CD4-positive, alpha-beta T cell treated with Interleukin-15 for 4 hours (primary cell): ENCODE measurements at places on chromosomes 12 and 14.

GRCh38 chr12:18294889-18295288, 33.6 kb downstream of the PIK3C2G start:
- DNase-seq: no peak

- no peak for DNase-seq
Measured at GRCh38 chr14:85534458-85535293, 4.7 kb downstream of the FLRT2 start.

GRCh38 chr12:130849561-130850417, 10.7 kb upstream of the STX2 start:
- no peak for DNase-seq

GRCh38 chr12:7161811-7162210, 27.7 kb upstream of the PEX5 start:
- DNase-seq: no peak

GRCh38 chr12:52316701-52317100, 4.5 kb downstream of the KRT83 start:
- DNase-seq: no peak

DNA sequence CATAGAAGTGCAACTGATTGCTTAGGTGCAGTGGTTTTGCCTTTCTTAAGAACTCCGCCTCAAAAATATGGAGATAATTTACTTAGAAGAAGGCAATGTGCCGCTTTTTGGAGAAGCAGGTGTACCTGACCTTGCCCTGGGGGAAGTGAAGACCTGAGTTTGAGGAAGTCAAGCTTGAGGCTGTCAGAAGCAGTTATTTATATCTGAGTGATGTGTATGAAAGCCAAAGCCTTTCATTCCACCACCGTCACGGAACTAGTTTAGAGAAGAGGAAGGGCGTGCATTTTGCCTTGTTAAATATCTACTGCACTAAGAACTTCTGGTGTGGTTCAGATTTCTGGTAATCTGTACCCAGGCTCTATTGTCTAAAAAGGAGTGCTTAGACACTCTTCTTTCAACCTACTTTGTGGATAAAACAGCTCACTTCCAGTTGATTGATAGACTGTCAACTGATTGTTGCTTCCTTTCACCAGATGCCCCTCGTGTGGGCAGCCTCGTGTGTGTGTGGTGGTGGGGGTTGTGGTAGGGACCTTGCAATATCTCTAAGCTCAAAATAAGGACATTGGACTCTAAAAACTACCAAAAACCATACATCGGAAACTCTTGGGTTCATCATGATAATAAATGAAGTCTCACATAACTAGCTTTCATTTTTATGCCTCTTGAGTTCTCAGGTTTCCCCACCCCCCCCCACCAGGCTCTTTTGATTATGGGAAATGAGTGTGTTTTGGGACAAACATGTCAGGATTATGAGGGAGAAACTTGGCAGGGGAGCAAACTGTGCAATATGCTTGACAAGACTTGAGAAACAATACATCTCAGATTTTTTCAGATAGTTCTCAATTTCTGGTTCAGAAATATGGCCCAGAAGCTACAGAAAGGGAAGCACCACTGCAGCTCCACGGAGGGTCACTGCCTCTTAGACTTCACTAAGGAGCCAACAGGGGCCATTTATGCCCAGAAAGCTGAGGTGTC, 78.6 kb downstream of the ARF6 start:
- DNase-seq: peak; percentile 80

DNA sequence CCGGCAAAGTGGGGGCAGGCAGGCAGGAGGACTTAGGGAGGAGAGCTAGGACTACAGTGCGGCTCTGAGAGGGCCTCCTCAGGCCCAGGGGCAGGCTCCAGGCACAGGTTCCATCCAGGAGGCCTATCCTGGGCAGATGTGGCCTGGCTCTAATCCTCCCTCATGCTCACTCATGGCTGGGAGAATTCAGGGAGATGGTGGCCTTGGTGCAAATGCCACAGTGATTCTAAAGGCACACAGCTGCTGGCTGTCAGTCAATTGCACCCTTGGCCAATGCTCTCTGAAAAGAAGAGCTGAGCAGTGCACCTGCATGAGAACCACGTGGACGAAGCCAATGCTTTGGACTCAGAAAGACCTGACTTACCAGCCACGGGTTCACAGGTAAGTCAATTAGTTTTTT, 89.6 kb downstream of the C12orf75 start:
- DNase-seq: no peak

- peak; percentile 69 for DNase-seq
Measured at GRCh38 chr12:124713436-124714082, 146.1 kb upstream of the NCOR2 start.

- no peak for DNase-seq
Measured at GRCh38 chr12:39235990-39236767, 206.7 kb downstream of the KIF21A start.

GRCh38 chr12:132966676-132967415, 10.7 kb upstream of the ZNF605 start:
- no peak for DNase-seq

- no peak for DNase-seq
Measured at GRCh38 chr12:4720637-4720995, 416 bp downstream of the GALNT8 start.

DNA sequence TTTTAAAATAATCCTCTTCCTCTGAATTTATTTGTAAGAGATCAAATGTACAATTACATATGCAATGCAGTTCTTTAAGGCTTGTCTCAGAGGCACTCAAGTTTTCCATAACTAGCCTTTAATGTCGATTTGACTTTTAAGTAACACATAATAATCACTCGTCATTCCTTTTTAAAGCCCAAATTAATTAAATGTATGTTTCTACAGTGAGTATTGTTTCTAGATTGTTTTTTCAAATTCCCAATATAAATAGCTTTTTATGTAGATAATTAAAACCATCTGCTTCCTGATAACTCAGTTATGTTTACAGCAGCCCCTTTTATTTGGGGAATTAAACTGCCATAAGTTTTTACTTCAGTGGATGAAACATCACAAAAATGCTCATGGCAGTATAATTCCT, 185.1 kb downstream of the ETNK1 start:
- DNase-seq: no peak

- DNase-seq: no peak
Measured at GRCh38 chr14:102999227-102999895, 58.0 kb downstream of the CDC42BPB start.
